Karpas-422 (cell line): ENCODE measurements at places on chromosomes 13 and 19. TPM values are rescaled to one million over a fixed set of nuclear protein-coding genes. Genes with fewer than 3 reads are reported as not detected.

DNA sequence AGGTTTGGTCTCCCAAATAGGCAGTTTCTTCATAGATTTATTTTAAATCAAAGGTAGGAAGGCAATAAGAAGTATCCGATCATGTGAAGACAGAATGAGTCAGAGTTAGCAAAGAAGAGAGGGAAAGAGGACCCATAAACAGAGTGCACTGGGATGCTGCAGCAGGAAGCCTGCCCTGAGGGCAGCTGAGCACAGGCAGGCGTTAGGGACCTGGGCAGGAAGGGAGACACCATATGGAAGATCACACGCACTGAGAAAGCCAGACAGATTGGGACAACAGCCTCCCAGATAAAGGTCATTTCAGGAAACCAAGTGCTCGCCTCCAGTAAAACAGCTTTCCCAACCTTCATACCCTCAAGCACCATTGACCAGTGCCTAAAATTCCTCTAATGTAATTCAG is 598.0 kb downstream of the EFNB2 start:
- DNase-seq, result no peak

DNA sequence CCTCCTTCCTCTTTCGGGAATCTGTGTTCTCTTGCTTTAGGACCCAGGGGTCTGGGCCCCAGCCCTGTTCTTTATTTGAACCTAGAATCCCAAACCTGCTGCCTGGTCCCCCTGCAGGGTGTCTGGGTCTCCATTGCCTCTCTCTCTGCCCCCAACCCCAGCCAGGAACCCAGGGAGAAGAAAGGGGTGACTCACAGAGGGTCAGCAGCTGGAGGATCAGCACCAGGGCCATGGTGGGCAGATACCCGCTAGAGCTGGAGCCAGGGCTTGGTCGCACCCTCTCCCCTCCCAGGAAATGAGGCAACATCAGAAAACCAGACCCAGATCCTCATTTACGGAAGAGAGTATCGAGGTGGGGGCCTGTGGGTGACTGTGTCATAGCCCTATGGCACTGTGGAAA is at the start of gene OSCAR:
Gene OSCAR (minus strand): TSS at position 243 of the 400 bp plus-strand sequence. CDS start 11 bp downstream, at position 232.
- no peak for DNase-seq

DNA sequence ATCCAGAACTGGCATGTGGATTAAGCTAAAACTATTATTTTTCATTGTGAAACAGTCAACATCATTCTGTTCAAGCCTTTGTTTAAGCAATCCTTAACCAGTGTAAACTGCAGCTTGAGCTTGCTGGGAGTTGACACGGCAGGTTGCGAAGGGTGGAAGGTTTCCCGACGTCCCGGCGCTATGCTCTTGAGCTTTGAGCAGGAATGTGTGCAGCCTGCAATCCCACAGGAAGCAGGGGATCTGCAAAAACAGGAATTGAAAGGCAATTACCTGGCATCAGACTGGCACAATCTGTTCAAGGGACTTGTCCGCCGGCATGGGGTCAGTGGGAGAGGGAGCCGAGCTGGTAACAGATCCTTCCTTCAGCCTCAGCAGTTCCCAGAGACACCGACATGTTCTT is 586.7 kb upstream of the SGCG start:
- DNase-seq, result no peak

- no peak for DNase-seq
These were observed 345.8 kb downstream of the TBC1D4 start for GRCh38 chr13:75136151-75136550.

GRCh38 chr13:75251188-75251587 is 230.8 kb downstream of the TBC1D4 start:
- DNase-seq, result no peak

GRCh38 chr13:26965952-26966700 is 205.5 kb downstream of the USP12 start:
- DNase-seq, result no peak

DNA sequence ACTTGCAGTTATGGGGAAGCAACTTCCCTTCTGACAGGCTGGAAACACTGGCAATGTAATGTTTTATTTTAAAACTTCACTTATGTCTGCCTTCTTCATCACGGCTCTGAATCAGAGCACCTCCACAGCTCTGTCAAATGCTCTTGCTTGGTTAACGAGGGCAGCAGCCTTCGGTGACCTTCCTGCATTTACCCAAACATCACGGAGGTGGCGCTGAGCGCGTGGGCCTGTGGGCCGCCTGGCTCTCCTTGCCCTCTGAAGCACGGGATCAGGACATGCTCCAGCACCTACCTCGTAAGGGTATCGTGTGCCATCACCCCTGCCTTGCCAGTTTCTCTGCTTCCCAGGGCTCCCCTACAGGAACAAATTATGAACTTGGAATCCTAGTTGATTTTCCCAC is 310.0 kb downstream of the TEX29 start:
- DNase-seq, result no peak

Gene KL
- not detected in 2 replicates for total RNA-seq

Gene TRAPPC2B
- 19.5 and 30.0 TPM in 2 replicates for total RNA-seq
